BE2C (cell line): ENCODE measurements at places on chromosomes 2 and 18.

DNA sequence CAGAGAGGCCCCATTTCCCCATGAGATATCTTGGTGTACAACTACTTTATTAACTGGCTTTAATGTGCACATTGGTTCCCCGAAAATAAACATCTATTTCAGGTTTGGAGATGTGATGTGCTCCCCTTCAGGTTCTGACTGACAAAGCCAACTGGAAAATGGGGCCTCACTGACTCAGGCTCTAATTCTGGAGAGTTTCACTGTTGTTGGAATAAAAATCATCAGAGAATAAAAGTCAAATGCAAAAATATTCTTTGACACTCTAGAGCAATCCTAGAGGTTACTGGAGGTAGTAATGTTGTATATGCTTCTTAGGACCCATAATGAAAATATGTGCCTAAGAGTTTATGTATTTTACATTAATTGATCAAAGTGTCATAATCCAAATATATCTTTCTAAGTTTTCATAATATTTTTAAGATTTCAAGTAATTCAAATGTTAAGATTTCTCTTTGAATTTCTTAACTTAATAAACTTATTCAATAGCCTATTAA lies 189.9 kb upstream of the COL3A1 start:
- DNase-seq, result no peak

DNA sequence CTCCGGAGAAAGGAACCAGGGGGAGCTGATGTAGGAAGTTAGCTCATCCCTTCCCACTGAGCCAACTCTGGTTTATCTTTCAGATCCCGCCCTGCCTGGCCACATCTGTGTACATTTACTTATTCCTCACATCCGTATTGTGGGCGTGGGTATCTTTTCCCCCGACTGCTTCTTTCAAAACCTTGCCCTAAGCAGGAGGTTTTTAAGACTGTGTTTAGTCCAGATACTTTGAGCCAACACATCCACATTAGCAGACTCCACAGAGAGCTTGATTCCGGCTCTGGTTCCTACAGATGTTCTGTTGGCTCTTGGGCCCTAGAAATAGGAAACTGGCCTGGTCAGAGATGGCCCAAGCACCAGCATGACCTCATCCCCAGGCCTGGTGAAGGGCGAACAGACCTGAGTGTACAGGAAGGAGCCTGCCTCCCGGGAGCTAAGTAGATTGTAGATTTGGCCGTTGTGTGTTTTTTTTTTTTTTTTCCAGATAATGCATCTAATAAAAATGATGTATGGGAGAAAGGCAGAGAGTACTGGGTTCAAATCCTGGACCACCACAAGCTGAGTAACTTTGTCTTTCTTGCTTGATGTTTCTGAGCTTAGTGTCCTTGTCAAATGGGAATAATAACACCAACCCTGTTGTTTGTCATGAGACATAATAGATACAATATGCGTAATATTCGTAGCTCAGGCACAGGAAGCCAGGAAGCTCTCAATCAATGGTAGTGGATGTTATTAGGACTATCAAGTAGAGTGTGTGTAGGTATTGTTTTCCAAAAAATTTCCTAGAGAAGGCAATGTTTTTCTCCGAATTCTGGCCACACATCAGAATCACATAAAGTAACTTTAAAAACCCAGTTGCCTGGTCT lies 92.3 kb downstream of the PRKCE start:
- peak; percentile 76 for DNase-seq

- DNase-seq, result no peak
Measured at GRCh38 chr2:223591596-223591995, 10.6 kb downstream of the SCG2 start.

DNA sequence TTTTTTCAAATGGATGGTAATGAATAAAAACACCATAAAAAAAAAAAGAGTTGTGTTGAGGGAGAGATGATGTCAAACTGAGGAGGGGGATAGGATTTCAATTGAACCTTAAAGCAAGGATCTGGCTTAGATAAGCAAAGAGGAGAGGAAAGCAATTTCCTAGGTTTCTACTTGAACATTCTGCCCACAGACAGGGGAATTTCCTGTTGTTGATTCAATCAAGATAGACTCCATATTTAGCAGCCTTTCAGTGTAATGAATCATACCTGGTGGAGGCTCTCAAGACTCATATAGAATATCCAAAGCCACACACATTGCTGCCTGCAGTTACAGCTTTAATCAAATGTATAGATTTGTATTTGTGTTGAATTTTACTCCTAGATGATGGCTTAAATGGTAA lies 294.4 kb upstream of the PIK3C3 start:
- DNase-seq, result no peak

- DNase-seq, result peak; percentile 60
Measured at GRCh38 chr18:58863539-58864145, 1.0 kb upstream of the ZNF532 start.

DNA sequence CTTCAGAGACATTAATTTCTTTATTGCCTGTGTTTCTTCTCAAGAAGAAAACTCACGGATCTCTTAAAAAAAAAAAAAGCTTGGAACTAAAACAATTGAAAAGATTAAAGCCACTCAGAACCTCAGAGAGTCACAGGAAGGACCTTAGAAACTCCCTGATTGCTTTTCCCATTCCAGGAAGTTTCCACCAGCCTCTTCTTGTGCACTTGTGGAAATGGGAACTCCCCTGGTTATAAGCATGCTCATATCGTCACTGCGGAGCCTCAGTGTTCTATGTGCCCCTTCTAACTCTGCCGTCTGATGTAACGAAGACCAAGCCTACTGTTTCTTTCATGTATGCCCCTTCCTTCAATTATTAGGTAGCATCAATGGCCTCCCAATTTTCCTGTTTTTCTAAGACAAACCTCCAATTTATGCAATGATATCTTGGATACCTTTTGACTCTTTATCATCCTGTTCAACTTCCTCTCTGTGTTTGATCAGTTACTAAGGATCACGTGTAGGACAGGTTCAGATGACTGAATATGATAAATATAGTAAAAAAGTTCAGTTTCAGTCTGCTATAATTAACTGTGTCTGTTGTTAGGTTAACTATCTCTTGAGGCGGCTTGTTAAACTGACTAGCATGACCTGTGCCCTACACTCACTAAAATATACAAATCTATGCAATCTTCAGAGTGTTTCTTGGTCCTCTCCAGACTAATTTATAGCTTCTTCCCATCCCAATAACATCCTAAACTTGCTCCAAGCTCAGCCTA lies 593.7 kb upstream of the CHAC2 start:
- DNase-seq, result no peak

DNA sequence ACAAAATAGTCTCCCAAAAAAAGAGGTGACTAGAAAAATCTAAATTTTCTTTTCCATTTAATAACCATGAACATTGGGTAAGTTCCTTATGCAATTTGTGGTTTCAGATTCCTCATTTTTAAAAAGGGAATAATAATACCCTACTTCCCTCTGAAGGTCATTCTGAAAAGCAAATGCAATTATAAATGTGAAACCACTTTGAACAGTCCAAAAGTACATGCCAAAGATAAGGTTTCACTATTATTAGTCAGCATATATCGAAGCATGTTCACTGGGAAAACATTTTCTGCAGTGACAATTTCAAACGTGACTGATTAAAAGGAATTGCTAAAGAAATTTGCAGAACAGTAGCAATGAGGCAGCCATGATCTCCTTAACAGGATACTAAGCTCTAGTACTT lies 100.1 kb upstream of the RNF152 start:
- DNase-seq, result no peak

DNA sequence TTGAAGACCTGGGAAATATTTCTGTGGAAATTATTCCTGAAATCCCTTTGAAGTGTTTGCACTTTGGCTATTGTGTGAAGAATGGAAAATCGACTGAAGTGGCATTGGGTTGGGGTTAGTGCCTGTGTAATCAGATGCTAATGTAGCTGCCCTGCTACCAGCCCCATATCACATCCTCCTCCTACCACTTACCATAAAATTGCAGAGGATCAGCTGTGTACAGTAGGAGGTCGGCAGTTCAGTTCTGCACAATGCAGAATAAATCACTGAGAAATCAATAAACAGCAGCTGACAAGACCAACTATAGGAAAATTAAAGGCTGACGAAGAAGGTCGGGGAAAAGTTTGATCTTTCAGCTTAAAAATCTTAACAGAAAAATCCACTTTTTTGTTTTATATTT lies 440.9 kb downstream of the PTPRM start:
- no peak for DNase-seq

DNA sequence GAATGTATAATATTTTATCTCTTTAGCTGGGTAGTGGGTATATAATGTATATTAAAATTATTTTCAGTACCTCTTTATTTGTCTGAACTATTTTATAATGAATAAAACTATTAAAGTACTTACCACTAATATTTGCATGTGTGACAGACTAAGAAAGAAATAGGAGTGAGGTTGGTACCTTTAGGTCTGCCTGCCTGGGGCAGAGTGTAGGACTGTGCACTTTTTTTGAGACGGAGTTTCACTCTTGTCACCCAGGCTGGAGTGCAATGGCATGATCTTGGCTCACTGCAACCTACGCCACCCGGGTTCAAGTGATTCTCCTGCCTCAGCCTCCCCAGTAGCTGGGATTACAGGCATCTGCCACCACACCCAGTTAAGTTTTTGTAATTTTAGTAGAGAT lies 18.8 kb downstream of the NCOA1 start:
- no peak for DNase-seq

DNA sequence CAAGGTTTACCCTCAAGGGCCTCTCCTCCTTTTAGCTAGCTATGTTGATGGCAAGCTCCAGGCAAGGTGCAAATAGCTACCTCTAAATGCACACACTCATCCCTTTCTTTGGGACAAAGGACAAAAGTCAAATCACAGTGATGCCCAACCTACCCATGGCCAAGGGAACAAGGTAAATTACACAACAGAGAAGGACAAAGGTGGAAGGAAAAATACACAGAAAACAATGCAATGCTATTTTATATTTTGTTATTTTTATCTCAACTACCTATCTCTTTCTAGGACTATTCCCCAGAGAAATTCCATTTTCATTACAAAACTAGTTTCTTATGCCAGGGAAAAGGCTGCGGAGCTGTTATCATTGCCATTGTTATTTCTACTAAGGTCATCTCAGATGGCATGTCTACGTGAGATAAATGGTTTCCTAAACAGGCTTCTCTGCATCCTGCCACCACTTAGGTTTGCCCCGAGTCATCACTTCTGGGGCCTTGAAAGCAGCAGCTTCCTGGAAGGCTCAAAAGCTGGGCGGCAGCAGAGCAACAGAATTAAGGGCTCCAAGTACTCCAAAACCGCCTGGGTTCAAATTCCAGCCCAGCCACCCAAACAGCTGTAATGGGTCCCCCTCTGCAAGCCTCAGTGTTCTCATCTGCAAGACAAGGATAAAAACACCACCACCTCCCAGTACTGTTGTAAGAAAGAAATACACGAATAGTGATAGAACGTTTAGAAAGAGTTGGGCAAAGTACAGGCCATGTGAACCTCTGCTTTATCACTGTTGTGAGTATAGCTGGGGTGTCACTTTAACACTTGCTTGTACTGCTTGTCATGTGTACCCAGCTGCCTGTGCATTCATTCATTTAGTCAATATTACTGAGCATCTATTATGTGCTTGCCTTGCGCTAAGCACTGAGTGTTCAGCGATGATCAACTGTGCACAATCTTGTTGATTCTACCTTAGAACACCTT lies 20.9 kb downstream of the BCL2 start:
- DNase-seq, result no peak

DNA sequence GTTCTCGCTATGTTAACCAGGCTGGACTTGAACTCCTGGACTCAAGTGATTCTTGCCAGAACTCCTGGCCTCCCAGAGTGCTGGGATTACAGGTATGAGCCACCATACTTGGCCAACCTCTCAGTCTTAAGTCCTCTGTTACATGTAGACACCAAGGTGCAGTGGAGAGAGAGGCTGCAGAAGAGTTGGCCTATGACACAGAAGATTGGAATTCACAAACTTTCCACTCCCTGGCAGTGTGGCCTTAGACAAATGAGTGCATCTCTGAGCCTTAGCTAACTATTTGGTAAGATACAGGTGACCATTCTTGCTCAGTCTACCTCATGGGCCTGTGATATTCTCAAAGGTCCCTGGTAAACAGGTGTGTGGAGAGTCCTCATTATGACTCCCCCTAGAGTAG lies 159.7 kb downstream of the MYCN start:
- DNase-seq, result no peak

- DNase-seq, result no peak
Measured at GRCh38 chr2:64695721-64696261, 42.1 kb upstream of the SERTAD2 start.

GRCh38 chr2:155377931-155378444 lies 679.5 kb downstream of the KCNJ3 start:
- DNase-seq, result no peak

DNA sequence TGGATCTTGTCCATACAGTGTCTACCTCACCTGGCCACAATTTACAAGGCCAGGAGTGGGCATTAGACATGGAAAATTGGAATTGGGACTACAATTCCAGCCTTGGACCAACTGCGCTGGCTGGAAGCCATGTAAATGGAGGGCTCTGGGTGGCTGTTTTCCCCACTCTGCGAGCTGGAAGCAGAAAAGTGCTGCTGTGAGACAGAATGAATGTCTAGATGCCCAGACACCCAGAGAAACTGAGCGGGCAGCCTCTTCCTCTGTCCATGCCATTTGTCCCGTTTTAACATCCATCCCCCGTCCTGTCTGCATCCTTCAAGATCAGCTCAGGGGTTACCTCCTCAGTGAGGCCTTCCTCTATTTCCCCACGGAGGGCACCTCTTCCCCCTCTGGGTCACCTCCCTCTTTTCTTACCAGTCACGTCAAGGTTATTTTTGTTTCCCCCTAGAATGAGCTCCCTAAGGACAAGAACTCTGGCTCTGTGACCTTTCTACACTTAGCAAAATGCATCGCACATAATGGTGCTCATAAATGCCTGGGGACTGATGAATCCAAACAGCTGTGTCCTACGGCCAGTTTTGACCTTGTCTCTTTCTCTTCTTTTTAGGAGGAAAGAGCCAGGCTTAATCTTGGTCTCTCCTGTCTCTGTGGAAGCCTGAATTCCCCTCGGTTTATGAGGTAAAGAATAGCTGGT lies 41.2 kb downstream of the MCFD2 start:
- no peak for DNase-seq

DNA sequence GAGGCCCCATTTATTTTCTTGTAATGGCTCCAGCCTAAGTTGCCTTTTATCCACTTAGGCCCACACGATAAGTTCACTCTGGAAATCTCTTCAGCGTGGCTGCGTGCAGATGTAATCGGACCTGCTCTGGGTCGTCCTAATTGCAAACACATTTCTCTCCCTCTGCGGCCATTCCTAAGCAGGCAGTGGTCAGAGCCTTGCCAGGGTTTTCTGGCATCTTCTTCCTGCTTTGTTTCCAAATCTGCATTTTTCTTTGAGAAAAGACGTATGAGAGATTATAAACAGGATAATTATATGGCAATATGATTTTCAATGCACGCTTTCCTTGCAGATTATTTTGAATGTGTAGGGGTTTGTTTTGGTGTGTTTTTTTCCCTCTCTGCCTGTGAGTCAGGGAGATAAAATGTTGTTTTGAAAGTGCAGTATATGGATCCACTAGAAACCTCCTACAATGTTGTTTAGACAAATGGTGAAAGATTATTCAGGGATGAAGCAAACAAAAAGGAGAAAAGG lies 239.4 kb upstream of the TANK start:
- DNase-seq, result peak; percentile 55

DNA sequence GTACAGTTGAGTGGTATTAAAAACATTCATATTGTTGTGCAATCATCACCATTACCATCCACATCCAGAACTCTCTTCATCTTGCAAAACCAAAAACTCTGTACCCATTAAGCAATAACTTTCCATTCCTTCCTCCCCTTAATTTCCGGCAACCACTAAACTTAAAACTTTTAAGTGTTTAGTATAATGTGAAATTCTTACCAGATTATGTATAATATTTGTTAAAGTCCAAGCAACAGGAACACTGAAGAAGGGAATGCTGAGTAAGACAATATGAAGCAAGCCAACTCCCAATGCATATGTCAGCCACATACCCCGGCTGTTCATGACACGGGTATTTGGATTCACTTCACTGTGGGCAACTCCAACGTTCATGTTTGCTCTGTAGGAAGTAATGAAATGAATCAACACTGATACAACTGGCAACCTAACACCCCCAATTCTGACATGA lies 1.9 kb downstream of the ORMDL1 start:
- no peak for DNase-seq
